HAP-1 (cell line): ENCODE measurements at places on chromosomes 13 and 19.

- no peak for DNase-seq
Measured at GRCh38 chr19:43454031-43454430, 11.4 kb downstream of the LYPD3 start.

- DNase-seq, result no peak
Measured at GRCh38 chr19:13707915-13708314, 56.4 kb upstream of the MRI1 start.

DNA sequence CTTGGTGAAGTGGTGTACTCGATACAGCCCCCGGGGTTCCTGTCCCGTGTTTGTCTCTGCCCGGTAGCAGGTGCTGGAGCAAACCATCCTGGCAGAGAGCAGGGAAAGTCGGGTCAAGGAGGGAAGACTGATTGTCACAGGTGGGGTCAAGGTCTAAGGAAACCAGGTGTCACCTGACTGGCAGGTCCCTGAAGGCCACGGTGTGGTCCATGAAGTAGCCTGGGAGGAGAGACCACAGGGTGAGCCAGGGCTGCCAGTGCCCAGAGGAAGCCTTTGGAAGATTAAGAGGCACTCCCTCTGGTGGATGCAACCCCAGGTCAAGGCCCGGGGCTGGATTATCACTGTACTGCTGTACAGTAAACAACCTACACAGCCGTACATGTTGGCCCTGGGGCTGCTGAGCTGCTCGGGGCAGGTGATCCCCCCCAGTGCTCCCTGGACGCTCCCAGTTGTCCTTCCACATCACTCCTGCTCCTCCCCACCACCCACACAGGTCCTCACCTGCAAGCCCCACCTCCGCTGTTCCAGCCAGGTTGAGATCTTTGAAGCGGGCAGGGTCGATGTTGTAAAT lies 6.0 kb upstream of the CCER2 start:
- DNase-seq, result no peak

DNA sequence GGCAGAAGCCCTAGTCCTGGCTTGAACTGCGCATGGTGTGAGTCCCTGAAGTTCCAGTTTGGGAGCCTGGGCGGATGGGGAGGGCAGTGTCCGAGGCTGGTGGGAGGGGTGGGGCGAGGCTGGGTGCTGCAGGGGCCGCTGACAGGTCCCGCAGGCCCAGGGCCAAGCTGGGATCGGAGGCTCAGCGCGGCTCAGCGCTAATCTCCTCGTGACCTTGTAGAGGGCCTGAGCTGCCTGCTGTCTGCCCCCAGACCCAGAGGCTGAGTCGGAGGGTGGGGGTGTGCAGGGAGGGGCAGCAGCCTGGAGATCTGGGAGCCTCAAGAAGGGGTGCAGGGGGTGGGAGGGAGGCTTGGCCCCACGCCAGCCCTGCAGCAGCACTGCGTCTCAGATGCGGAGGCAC lies 3.0 kb downstream of the ATP1A3 start:
- no peak for DNase-seq

- no peak for DNase-seq
Measured at GRCh38 chr13:21703846-21704245, 33.0 kb downstream of the FGF9 start.

GRCh38 chr19:14476327-14476672 lies 1.1 kb upstream of the PTGER1 start:
- DNase-seq, result no peak

GRCh38 chr19:13920524-13920923 lies 14.5 kb downstream of the CC2D1A start:
- DNase-seq, result no peak

DNA sequence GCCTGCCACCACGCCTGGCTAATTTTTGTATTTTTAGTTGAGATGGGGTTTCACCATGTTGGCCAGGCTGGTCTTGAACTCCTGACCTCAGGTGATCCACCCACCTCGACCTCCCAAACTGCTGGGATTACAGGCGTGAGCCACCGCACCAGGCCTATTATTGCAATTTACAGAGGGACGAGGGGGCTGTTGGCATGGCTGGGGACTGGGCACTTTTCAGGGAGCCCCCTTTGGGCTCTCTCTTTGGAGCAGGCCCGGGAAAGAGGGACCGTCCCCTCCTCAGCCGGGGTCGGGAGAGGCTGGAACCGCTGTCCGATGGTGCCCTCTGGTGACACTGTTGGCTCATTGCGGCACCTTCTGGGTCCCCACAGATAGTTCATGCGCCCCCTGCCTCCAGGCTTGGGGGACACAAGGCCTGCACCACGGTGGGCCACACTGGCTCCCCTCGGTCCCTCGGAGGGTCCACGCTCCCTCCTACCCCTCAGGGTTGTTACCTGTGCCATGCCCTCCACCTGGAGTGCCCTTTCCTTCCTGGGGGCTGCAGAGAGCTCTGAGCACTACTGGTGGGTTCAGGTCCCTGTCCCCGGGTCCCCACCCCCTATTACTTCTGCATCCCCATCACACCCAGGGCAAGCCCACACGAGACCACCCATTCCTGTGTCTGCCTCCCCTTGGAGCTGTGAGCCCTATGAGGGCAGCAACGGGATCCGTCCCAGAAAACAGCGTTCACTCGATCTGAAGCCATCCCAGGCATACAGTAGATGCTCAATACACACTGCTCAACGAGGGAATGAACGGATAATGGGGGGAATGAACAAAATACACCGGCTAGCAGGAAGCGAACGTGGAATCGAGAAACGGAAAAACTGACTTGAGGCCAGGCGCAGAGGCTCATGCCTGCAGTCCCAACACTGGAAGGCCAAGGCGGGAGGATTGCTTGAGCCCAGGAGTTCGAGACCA lies 12.5 kb downstream of the FEM1A start:
- peak; percentile 87 for DNase-seq

- no peak for DNase-seq
Measured at GRCh38 chr19:49333811-49334288, 1.4 kb upstream of the CD37 start.

GRCh38 chr19:45020071-45020470 lies 18.8 kb upstream of the CLASRP start:
- DNase-seq, result no peak

DNA sequence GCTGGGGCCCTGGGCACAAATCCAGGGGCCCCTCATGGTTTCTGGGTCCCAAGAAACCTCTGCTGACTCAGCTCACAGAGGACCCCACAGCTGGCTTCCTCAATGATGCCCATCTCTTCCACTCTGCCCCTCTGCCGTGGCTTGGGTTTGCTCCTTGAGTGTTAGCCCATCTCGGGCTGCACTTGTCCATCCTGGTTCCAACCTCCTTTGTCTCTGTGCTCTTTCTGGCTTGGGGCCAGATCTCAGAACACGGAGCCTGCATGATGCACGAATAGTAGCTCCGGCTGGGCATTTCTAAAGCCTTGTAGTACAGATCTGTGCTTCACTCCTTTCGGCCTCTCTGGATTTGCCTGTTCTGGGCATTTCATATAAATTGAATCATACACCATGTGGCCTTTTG lies 53.8 kb downstream of the F2RL3 start:
- no peak for DNase-seq
